T-cell (primary cell): ENCODE measurements at places on chromosomes 1 and 21.

DNA sequence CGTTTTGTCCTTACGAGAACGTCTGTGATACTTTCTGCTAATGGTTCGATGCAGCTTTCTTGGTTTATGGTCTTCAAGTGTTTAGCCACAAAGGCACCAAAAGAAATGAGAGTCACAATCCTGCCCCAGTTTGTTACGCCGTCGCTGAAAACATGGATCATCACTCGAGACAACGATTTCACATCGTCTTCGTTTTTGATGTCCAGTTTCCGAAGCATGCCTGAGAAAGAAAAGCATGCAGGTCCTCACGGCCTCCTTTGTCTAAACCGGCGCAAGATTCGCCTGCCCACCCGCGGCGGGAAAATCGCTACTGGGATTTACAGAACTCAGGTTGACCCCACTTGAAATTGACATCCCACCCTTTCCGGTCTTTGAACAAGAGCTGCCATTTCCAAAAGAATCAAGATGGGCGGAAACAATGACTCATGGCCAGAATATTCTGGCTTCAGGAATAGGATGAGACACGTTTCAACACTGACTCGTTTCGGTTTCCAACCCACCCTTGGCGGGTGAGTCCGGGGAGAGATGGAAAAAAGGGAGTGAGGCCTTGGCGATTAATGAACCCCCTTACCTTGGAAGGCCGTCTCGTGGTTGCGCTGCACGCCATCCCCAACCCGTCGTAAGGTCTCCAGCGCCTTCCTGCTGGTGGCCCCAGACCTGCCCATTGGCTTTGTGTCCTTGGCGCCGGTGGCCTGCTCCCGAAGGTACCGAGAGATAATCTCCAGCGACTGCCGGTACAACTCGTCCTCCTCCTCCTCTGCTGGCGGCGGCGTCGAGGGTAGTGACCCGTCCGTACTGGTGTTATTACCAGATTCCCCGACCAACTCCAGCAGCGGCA lies 919 bp downstream of the MCL1 start:
- no peak for DNase-seq

- no peak for DNase-seq
Measured at GRCh38 chr1:115677182-115677555, 35.4 kb downstream of the VANGL1 start.

DNA sequence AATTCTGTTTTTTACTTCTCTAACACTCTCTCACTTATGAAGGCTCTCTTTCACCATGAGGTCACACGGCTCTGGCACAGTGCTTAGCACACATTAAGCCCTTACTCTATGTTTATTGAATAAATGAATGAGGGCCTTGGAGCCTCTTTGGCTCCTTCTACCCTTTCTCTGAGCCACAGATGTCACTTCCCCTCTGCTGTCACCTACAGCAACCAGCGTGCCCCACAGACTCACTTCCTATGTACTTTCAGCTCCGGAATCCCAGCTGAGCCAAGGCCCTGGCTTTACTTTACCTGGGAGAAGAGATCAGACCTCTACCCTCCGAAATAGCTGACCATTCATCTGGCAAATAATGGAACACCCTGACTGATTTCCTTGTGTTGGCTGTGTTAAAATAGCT lies 53.7 kb upstream of the HMCN1 start:
- peak; percentile 8 for DNase-seq

GRCh38 chr1:46280092-46280491 lies 23.3 kb downstream of the LRRC41 start:
- no peak for DNase-seq

DNA sequence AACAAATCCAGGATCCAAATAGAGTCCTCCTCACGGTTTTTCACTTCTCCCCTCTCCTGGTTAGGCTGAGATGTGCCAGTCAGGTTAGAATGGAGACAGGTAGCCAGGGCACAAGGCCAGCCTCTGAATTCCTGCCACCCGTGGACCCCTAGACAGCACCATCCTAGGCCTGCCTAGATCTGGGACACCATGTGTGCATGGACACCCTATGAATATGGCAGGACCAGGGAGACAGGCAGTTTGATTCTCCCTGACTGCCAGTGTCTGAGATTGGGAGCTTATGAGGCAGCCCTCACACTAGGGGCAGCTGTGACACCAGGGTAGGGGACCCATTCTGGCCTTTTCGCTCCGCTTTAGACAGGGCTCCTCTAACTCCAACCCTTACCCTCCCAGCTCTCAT lies 7.5 kb downstream of the AVPR1B start:
- no peak for DNase-seq
